H1 (cell line): ENCODE measurements at places on chromosomes 2 and 18. TPM values are rescaled to one million over a fixed set of nuclear protein-coding genes. Genes with fewer than 3 reads are reported as not detected.

GRCh38 chr2:47799031-47799609 lies 16.2 kb downstream of the MSH6 start:
- DNase-seq, result no peak
- H3K36me3 ChIP-seq, result peaks cover 41% of the 10 kb centered on the region
- no peak overlapping the region for H3K27ac ChIP-seq
- no peaks in the 10 kb centered on the region for H3K27me3 ChIP-seq
- no peaks in the 10 kb centered on the region for H3K4me1 ChIP-seq
- no peak overlapping the region for H3K4me3 ChIP-seq

- no peak overlapping the region for H3K27ac ChIP-seq
- peaks cover 9% of the 10 kb centered on the region for H3K36me3 ChIP-seq
- no peaks in the 10 kb centered on the region for H3K27me3 ChIP-seq
- H3K4me1 ChIP-seq, result no peaks in the 10 kb centered on the region
- DNase-seq, result no peak
Observed at GRCh38 chr2:200130762-200131166, 175.4 kb downstream of the MAIP1 start.

Gene SLC23A3
- 0.31 and 0.35 TPM in 2 replicates for polyA plus RNA-seq

- H3K36me3 ChIP-seq, result peaks cover 43% of the 10 kb centered on the region
- no peaks in the 10 kb centered on the region for H3K4me1 ChIP-seq
- H3K27me3 ChIP-seq, result no peaks in the 10 kb centered on the region
- no peak overlapping the region for H3K27ac ChIP-seq
Observed at GRCh38 chr2:238187618-238188548, 15.6 kb downstream of the ILKAP start.

Gene SNED1
- polyA plus RNA-seq, result 1.9 and 2.6 TPM in 2 replicates

GRCh38 chr2:142586693-142587580 lies 290.5 kb upstream of the KYNU start:
- no peaks in the 10 kb centered on the region for H3K27me3 ChIP-seq
- no peak overlapping the region for H3K27ac ChIP-seq
- H3K4me3 ChIP-seq, result no peak overlapping the region
- no peaks in the 10 kb centered on the region for H3K36me3 ChIP-seq

GRCh38 chr18:13161276-13161899 lies 57.2 kb upstream of the LDLRAD4 start:
- H3K4me3 ChIP-seq, result no peak overlapping the region
- no peak overlapping the region for H3K27ac ChIP-seq

Gene PROM2
- polyA plus RNA-seq, result 1.6 and 2.6 TPM in 2 replicates

Gene SPDYA
- polyA plus RNA-seq, result 0.09 and 0.12 TPM in 2 replicates

Gene MAP3K2
- 2.0 and 2.3 TPM in 2 replicates for polyA plus RNA-seq

DNA sequence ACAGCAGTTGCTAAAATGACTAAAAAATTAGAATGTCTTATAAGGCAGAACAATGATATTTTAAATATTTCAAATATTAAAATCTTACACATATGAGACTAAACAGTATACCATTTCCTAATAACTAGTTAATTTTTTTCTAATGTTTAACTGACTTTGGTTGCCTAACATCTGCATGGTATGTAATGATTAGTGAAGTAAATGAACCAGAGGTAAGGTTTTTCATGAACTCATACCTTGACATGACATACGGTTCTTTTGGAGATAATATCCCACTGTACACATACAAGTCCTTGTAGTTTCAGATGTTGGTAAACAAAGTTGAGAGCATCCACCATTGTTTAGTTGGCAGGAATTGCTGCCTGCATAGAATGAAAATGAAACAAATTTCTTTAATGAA lies 1360.2 kb downstream of the LRP1B start:
- no peak overlapping the region for H3K4me3 ChIP-seq
- H3K27me3 ChIP-seq, result no peaks in the 10 kb centered on the region
- no peak overlapping the region for H3K27ac ChIP-seq

Gene PPP1R1C
- polyA plus RNA-seq, result 1.3 TPM in 2 replicates

Gene LDAH
- 10.9 and 11.3 TPM in 2 replicates for polyA plus RNA-seq

Gene NRP2
- 26.7 and 32.0 TPM in 2 replicates for polyA plus RNA-seq
